Breast epithelium (tissue), 4 donors: ENCODE measurements at places on chromosomes 3 and 15. TPM values are rescaled to one million over a fixed set of nuclear protein-coding genes. Genes with fewer than 3 reads are reported as not detected.

GRCh38 chr3:195709676-195710085 lies 11.1 kb upstream of the MUC20 start:
- no peaks in the 10 kb centered on the region for H3K4me1 ChIP-seq
- H3K36me3 ChIP-seq, result no peaks in the 10 kb centered on the region
- DNase-seq, result no peak
- H3K27me3 ChIP-seq, result no peaks in the 10 kb centered on the region
- H3K27ac ChIP-seq, result no peak overlapping the region

GRCh38 chr15:49101536-49101935 lies 53.9 kb downstream of the COPS2 start:
- no peaks in the 10 kb centered on the region for H3K36me3 ChIP-seq
- no peaks in the 10 kb centered on the region for H3K4me1 ChIP-seq
- H3K4me3 ChIP-seq, result no peak overlapping the region

GRCh38 chr15:50506121-50506520 lies 40.3 kb downstream of the USP50 start:
- H3K4me1 ChIP-seq, result no peaks in the 10 kb centered on the region
- no peaks in the 10 kb centered on the region for H3K36me3 ChIP-seq
- H3K27ac ChIP-seq, result no peak overlapping the region
- DNase-seq, result no peak
- H3K27me3 ChIP-seq, result no peaks in the 10 kb centered on the region

DNA sequence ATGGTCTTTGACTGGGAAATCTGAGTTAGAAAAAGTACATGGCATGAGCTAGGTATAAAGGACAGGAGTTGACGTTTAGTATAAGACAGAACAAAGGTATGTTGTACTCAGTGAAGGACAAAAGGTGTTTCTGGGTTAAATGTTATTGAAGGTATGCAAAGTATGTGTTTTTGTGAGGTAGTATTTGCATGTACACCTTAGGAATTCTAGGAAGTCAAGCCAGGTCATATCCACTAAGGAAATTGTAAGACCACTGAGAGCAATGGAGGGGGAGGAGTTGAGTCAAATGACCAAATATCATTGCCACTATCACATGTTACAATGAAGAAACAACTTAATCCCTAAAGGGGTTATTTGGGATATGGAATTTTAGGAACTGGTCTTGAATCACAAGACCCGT lies 24.4 kb upstream of the TGFBR2 start:
- DNase-seq, result no peak
- H3K4me1 ChIP-seq, result peaks cover 7% of the 10 kb centered on the region
- H3K27me3 ChIP-seq, result no peaks in the 10 kb centered on the region
- H3K4me3 ChIP-seq, result no peak overlapping the region
- no peak overlapping the region for H3K27ac ChIP-seq

DNA sequence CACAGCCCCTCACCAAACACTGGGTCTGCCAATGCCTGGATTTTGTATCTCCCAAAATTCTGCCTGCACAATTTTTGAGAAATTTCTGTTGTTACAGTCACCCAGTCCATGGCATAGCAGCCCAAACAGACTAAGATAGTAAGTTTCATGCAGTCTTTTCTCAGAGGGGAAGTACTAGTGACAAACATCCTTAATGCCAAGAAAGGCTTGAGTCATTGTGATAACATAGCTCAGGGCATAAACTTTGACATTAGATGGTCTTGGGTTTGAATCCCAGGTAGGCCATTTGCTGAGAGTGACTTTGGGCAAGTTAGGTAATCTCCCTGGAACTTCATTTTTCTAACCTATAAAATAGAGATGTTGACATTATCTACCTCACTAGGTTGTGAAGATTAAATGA lies 36.1 kb upstream of the PFN2 start:
- no peak overlapping the region for H3K27ac ChIP-seq
- H3K4me1 ChIP-seq, result no peaks in the 10 kb centered on the region

GRCh38 chr3:190360228-190360627 lies 27.7 kb upstream of the CLDN16 start:
- no peaks in the 10 kb centered on the region for H3K36me3 ChIP-seq
- H3K27me3 ChIP-seq, result no peaks in the 10 kb centered on the region
- no peak for DNase-seq
- H3K27ac ChIP-seq, result no peak overlapping the region

GRCh38 chr3:186182850-186183249 lies 74.0 kb upstream of the ETV5 start:
- no peaks in the 10 kb centered on the region for H3K36me3 ChIP-seq
- H3K4me1 ChIP-seq, result no peaks in the 10 kb centered on the region
- H3K27ac ChIP-seq, result no peak overlapping the region
- DNase-seq, result no peak
- H3K27me3 ChIP-seq, result no peaks in the 10 kb centered on the region

DNA sequence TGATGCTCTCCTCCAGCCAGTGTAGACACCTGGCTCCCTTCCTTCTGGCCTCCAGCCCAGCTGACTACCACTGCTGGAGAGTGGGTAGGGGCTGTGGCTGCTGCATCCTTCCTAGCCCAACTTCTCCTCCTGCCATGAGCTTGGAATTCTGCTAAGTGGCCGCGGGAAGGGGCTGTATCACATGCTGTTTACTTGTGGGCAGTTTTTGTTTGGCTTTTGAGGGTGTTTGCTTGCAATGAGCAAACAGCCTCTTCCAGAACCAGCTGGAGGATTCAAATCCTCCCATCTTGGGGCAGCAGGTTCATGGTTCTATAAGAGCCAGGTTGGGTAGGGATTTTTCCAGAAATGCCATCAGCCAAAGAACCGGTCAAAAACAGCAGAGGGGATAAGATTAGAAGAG lies 9.0 kb downstream of the GASK1A start:
- H3K4me1 ChIP-seq, result no peaks in the 10 kb centered on the region
- no peak overlapping the region for H3K4me3 ChIP-seq
- H3K27ac ChIP-seq, result no peak overlapping the region
- H3K27me3 ChIP-seq, result no peaks in the 10 kb centered on the region
- no peak for DNase-seq

GRCh38 chr3:63333815-63334214 lies 55.7 kb downstream of the SYNPR start:
- no peak for DNase-seq
- H3K36me3 ChIP-seq, result no peaks in the 10 kb centered on the region
- H3K27ac ChIP-seq, result no peak overlapping the region
- no peaks in the 10 kb centered on the region for H3K4me1 ChIP-seq

Gene ACAN
- total RNA-seq, result not detected

Gene MDFIC2
- not detected for total RNA-seq
